Karpas-422 (cell line): ENCODE measurements at places on chromosomes 16 and 17.

GRCh38 chr17:28842282-28843012, at the start of gene FAM222B:
FAM222B (minus strand) TSS chr17:28842790; CDS start chr17:28766667, 76,123 bp downstream.
- DNase-seq, result peak; percentile 95

- DNase-seq, result no peak
Observed at GRCh38 chr17:72511242-72511641, 390.4 kb downstream of the SOX9 start.

- no peak for DNase-seq
Observed at GRCh38 chr16:67388591-67388990, 4.7 kb downstream of the TPPP3 start.

GRCh38 chr17:18106211-18106610, 2.3 kb upstream of the MYO15A start:
- DNase-seq, result no peak

GRCh38 chr17:12021623-12022140, 1.0 kb downstream of the MAP2K4 start:
- DNase-seq, result peak; percentile 41

DNA sequence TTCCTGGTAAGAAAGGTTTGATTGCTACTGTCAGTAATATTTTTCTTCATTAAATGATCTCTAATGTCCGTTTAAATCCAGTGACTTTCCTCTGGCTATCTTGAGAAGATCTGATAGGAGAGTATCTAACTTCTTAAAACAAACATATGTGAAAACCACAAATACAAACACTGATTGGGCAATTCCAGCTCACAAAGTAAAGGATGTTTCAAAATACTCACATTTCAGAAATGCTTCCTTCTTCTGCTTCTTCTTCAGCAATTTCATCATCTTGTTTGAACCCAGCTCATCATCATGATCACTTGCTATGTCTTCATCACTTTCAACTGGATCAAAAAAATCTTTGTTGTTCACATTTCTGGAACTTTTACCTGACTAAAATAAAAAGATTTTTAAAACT, 64.3 kb upstream of the RBL2 start:
- peak; percentile 10 for DNase-seq

DNA sequence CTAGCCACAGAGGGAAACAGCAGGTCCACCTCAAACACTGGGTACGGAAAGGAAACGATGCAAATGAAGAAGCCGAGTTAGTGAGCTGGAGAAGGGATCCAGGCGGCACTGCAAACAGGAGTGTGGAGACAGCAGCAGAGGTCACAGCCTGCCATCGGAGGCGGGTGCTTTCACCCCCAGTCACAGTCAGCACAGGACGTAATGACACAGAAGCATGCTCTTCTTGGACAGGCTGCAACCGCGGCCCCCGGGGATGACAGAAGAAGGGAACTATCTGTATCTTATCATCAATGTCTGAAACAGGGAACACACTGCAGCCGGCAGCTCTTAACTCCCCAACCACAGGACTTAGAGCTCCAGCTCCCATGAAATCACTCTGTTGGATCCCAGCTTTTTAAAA, 16.1 kb upstream of the SLC38A8 start:
- DNase-seq, result no peak

DNA sequence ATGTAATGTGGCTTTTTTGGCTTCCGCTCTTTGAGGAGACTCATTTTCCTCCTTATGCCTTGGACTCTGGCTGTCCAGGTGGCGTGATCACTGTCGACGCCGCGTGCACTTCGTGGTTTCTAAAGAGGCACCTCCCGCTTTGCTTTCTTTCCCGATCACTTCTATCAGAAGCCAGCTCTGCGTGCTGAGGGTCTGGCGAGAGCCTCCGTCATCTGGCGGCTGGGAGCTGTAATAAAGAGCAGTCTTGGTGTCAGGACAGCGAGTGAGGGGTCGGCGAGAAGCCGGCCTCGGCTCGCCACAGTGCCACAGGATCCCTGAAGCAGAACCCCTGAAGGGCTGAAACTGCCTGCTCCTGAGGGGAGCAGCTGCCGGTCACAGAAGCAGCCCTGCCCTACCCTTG, 7.4 kb downstream of the ZNF750 start:
- DNase-seq, result no peak

DNA sequence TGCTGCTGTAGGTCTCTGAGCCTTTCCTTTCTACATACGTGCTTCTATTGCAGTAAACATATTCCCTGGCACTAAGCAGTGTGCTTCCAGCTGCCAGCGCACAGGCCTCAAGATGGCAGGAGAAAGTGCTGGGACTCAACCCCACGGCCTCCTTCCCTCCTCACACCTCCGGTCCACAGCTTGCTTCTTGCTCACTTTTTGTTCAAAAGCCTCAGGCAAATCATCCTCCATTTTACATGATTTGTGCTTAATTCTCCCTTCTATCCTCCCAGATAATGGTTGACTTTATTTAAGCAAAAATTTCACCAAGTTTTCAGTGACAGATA, 5.4 kb downstream of the CDK5R1 start:
- DNase-seq, result no peak

- DNase-seq, result no peak
Observed at GRCh38 chr16:83972256-83973008, 4.4 kb downstream of the NECAB2 start.

GRCh38 chr16:57307365-57307764, 22.9 kb upstream of the PLLP start:
- DNase-seq, result no peak

- DNase-seq, result no peak
Observed at GRCh38 chr17:47846716-47847340, 4.1 kb downstream of the SP6 start.

DNA sequence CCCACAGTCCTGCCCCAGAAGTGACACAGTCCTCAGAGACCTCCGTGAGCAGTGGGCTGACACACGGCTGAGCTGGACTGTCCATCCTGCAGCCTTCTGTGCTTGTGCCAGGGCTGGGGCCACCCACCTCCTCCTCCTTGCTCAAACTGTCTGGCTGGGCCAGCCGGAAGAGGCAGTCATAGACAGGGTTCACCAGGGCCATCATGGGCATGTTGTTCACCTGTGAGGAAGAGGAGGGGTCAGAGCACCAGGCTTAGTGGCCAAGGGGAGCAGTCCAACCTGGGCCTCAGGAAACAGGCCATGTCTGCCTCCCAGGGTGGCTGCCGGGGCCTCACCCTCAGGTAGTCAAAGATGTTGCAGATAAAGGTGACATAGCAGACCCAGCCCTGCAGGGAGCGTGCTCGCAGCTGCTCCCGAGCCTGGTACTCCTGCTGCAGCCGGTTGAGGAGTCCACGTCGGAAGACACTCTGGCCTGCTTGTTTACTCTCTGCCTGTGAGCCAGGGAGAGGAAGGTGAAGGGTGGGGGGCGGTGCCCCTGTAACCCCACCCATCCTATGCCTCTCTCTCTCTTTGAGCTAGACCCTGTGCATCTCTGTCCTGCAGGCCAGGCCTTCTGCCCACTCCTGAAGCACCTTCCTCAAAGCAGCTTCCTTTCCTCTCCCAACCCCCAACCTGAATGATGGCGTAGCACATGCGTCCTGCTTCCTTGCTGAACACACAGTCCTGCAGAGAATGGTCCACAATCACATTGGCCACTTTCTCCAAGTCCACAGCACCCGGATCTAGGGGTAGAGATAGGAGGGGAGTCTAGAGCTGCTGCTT, 3.4 kb downstream of the MIF4GD start:
- DNase-seq, result peak; percentile 63
